ENCODE measurements at places on chromosomes 3 and 15.

- DNase-seq, result no peak
These were observed 40.5 kb downstream of the SV2B start for GRCh38 chr15:91140601-91141000.

- DNase-seq, result no peak
These were observed 67.7 kb downstream of the USF3 start for GRCh38 chr3:113628788-113629187.

- no peak for DNase-seq
These were observed 55.8 kb downstream of the TRIM71 start for GRCh38 chr3:32873531-32874130.

- DNase-seq, result no peak
These were observed 10.8 kb downstream of the CLCN2 start for GRCh38 chr3:184350618-184351017.

- DNase-seq, result no peak
These were observed 539.5 kb upstream of the AGTR1 start for GRCh38 chr3:148158210-148158609.

DNA sequence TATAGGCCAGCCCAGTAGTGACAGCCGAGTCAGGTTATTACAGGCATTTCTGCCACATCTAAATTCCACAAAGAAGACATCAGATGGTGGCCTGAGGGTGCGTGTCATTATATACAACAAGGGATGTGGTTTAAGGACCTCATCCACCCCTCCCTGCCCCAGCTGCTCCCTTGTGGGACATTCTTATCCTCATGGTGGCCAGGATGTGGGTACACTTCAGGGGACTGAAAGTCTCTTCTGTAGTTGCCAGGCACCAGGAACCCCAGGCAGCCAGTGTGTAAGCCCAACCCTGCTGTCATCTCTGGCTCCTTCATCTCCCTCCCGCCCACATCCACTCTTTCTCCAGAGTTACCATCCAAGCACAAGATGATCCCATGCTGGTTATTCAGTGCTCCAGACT is 224.9 kb upstream of the TOPAZ1 start:
- no peak for DNase-seq

DNA sequence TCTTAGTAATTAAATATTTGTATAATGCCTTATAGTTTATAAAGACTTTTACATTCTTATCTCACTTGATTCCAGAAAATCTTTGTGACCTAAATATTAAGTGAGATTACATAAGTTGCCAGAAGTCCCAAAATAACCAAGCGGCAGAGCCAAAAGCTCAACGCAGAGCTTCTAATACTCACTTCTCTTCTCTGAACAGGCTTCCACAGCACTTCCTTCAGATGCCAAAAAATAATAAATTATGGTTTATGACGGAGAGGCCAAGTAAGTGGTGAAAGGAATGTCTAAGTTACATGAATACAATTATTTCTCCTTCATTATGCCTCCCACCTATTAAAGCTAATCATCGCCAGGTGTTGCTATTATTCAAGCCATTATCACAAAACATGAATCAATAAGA is 110.3 kb downstream of the GBE1 start:
- no peak for DNase-seq

DNA sequence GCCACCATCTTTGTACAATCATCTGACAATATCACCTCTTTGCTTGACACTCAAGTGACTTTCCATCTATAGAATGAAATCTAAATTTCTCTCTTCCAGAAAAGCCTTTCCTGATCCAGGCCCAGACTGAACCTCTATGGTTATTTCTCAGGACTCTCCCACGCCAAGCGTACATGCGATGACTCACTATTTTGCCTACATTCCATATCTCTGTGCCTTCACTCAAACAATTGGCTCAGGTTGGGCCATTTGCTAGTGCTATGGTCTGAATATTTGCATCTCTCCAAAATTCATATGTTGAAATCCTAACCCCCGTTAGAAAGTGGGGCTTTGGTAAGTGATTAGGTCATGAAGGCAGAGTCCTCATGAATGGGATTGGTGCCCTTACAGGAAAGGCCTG is 43.9 kb downstream of the ST3GAL6 start:
- DNase-seq, result no peak

DNA sequence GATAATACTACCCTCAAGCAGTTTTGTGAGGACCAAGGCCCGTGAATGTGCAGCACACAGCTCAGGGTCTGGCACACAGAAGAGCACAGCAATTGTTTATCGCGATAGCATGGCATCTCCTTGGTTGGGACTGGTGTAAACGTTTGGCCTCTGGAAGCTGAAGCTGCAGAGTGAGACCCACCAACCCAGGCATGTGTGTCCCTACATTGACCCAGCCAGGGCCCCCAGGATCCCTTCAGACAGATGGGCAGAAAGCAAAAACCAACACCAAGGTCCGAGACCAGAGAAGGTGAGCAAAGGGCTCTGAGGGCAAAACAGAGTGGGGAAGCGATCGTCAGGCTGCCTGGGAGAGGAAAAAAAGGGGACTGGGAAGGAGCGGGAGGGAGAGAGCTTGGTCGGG is 12.6 kb upstream of the PSTPIP1 start:
- no peak for DNase-seq

DNA sequence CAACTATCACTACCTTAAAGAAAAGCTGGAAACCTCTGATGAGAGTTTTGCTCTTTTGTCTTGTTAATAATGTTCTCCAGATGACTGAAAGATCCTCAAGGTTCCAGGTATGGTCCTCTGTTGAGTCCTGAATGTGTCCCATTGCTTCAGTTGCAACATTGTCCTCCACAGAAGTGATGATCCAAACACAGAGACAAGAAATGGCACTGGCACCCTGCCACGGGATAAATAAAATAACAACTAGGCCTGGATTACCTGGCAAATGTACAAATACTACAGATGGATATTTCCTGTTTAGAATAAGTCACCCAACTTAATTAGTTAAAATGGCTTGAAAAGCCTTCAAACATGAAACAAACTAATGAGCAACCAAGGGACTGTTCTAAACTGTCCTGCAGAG is 58.3 kb downstream of the EIF3J start:
- DNase-seq, result no peak

DNA sequence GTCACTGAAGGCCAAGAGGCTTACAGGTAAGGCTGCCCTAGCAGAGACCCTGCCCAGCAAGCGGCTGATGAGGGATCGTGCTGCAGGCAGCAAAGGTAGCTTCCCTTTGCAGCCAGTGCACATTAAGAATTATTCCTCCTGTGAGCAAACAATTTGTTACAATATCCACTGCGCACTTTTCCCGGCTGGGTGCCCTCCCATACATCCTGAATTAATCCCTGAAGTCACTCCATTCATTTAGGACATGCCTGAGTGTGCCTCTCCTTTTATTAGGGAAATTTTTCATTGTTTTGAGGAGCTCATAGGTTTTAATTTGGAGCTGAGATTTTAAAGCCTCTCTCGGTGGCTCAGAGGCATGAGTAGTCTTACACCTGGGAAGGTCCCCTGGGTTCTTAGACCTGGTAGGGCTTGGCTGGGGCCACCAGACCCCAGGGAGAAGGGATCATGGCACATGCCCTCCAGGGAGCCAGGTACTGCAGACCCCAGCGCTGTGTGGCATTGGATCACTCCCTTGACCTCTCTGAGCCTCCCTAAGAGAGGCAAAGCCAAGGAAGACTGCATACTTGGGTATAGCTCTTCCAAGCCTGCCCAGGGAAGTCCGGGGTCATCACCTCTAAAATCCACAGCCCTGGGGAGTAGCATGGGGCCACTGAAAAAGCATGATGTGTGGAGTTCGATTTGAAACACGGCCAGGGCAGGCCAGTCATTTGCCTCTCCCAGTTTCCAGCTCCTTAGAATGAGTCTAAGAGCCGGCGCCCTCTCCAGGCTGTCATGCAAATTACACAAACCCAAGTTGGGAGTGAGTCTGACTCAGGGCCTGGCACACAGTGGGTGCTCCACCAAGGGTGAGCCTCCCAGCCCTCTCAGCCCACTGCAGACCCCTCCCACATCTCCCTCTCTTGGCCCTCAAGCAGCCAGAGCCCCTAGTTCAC is 151.9 kb upstream of the LINGO1 start:
- no peak for DNase-seq

GRCh38 chr3:24185738-24186384 is 240.8 kb downstream of the NR1D2 start:
- no peak for DNase-seq

GRCh38 chr15:58517682-58518525 is 86.1 kb downstream of the LIPC start:
- no peak for DNase-seq

GRCh38 chr3:97138914-97139541 is 324.6 kb downstream of the EPHA6 start:
- DNase-seq, result no peak

DNA sequence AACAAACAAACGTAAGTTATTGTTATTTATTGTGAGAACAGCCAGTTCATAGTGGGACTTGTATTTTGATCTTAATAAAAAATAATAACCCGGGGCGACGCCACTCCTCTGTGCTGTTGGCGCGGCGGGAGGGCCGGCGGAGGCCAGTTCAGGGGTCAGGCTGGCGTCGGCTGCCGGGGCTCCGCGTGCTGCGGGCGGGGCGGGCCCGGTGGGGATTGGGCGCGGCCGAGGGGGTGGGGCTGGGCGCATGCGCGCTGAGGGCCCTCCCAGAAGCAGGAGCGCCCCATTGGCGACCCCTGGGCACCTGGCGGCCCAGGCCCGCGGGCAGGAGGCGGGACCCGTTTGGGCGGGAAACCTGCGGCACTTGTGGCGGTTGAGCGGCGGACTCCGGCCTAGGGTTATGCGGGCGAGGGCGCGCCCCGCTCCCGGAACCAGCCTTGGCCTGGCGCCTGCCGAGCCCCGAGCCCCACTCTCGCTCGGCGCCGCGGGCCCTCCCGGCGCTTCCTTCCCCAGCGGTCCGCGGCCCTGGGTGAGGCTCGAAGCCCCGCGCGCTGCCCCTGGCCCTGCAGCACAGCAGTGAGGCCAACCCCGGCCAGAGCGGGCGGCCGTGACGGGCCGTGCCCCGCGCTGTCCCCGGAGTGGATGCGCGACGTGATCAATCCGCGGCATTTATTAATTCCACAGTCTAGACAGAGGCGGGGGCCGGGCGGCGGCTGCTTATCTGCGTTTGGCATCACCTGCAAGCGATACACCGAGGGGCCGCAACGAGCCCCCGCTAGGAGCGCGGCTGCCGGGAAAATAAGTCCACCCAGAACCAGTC is 6.0 kb downstream of the ISL2 start:
- no peak for DNase-seq

DNA sequence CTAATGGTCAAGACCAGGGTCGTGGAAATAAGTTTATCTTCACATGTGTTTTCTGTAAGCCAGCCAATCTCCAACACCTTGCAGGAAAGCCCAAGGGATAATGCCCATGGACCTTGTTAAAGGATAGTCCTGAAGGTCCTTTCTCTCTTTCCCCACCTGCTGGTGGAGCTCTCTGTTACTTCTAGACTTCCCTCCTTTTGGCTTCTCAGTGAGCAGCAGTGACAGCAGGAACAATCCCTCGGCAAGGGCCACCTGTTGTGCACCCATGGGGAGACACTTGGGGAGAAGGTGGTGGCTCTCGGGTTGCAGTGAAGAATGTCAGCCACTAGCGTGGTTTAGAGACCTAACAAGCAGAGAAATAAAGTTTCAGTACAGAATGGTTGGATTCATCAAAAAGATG is 84.0 kb upstream of the OSBPL11 start:
- no peak for DNase-seq

DNA sequence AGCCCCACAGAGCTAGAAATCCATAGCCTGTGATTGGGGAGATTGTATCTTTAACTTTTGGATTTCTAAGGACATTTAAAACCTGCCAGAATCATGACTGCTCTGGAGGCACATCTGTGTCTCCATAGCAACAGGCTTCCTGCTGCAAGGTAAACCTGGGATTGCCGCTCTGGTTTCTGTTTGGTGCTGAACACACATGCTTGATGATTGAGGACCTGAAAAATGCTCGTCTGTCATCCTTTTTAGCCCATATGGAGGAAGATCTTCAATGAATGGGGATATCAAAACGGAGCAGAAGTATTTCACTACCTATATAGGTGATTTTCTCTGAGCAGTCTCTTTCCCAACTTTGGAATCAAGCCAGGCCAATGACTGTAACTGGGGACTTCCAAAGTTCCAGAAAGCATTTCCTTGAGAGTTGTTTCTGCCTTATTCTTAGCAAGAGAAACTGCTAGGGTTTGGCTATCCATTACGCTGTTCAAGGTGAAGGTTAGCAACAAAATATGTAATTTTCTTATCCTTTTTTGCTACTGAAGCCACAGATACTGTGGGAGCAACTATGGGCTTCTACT is 96.5 kb upstream of the TNIK start:
- DNase-seq, result no peak

- DNase-seq, result no peak
These were observed 152.7 kb downstream of the FEZF2 start for GRCh38 chr3:62220616-62221015.

DNA sequence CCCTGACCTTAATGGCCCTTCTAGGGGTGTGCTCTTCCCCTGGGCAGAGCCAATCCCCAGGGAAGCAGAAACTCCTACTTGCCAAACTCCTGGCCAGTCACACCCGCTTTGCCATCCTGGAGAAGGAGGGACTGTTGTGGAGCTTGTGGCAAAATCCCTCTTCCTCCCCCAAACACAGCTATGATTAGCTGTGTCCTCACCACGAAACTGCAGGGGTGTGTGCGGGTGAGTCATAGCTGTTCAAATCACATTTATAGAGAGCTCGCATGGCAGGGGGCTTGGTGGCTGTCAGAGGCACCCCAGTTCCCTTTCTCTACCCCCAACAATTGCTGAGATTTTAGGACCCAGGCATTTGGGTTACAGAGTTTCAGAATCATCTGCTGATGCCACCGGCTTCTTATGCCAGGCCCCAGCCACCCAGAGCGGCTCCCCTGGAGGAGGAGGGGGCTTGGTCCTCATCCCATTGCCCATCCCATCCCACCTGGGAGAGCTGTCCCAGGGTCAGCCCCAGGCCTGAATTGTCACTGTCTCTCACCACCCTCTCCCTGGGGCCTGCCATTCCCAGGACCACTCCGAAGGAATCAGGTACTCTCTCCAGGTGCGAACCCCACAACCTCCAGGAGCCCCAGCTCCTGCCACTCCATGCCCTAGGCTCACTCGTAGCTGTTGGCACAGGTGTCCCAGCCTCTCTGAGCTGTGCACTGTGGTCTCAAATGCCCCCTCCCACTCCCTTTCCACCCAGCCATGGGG is 28.8 kb upstream of the MAGEF1 start:
- no peak for DNase-seq

DNA sequence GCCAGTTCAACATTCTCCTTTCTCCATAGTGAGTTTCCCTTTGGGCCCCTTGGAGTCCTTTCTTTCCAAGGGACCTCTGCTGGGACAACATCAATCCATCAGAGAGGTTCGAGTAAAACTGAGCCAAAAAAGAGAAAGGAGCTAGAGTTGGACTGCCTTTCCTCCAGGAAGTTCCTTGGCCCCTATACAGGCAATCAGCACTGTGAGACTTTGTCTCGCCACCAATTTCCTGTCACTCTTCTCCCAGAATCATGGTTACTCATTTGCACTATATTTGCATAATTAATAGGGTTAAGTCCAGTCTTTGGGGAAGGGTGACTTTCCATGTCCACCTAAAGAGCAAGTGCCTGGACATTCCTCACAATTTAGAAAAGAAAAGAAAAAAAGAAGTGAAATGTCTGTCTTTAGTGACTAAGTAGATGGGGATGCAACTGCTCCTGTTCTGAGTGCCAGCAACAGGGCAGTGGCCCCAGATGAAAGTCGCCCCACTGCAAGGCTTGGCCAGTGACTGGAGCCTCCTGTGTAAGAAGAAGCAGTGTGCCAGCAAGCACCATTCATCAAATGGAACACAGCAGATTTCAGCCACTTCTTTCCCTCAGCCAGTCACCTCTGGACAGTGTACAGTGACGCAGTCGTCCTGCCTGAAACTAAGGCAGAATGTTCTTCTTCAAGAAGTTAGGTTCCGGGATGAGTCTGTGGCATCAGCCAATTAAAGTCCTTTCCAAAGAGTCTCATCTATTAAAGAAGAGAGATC is 91.6 kb downstream of the FSIP1 start:
- DNase-seq, result no peak
